ENCODE measurements at places on chromosomes 2 and 18. TPM values are rescaled to one million over a fixed set of nuclear protein-coding genes. Genes with fewer than 3 reads are reported as not detected.

Gene PLCD4
- 0.57 TPM for total RNA-seq

Gene REG1B
- total RNA-seq = not detected

Gene UBXN4
- 64.4 TPM for total RNA-seq

Gene STPG4
- 0.14 TPM for total RNA-seq

Gene PRSS56
- total RNA-seq = 0.19 TPM

Gene PCARE
- total RNA-seq = 0.09 TPM

Gene IL1F10
- total RNA-seq = not detected

Gene EVX2
- total RNA-seq = not detected

Gene CRACDL
- 1.9 TPM for total RNA-seq

Gene CCDC141
- total RNA-seq = 5.8 TPM

Gene GALR1
- total RNA-seq = 0.05 TPM

Gene ACADL
- total RNA-seq = 0.99 TPM

DNA sequence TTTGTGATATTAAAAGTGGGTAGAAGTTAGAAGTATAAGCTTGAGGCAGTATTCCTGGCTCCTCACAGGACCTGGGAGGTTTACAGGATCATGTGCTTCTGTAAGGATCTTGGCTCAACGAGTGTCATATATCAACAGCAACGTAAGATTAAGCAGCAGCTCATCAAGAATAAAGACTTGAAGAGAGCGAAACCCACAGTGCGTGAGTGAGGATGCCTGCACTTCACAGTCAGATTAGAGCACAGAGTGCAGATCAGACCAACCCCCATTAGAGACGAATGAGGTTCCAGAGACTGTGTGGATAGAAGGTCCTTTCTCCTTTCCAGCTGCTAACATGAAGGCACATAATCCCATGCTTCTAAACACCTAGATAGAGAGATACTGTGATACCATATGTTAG lies 1656.7 kb upstream of the NXPH2 start:
- DNase-seq = no peak

DNA sequence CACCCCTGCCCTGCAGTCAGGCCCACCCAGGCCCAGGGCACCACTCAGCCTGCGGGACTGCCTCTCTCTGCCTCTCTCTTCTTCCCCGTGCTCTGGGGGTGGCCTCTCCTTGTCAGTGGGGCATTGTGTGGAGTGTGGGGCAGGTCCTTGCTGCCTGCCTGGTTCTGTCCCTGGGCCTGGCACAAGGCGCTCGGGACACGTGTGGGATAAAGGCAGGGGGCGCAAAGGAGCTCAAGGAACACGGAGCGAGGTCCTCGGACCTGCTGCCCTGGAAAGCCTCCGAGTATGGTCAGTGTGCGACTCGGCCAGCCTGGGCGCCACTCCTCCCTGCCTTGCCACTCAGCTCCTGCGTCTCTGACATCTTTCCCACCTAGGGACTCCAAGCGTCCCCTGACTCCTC lies 262.2 kb downstream of the HDAC4 start:
- no peak for DNase-seq

DNA sequence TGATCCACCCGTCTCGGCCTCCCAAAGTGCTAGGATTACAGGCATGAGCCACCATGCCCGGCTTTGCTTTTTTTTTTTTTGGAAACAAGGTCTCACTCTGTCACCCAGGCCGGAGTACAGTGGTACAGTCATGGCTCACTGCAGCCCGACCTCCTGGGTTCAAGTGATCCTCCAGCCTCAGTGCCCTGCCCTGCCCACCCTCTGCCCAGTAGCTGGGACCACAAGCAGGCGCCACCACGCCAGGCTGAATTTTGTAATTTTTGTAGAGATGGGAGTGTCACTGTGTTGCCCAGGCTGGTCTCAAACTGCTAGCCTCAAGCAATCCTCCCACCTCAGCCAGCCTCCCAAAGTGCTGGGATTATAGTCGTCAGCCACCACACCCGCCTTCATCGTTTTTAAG lies 11.6 kb upstream of the PSD4 start:
- DNase-seq = no peak

DNA sequence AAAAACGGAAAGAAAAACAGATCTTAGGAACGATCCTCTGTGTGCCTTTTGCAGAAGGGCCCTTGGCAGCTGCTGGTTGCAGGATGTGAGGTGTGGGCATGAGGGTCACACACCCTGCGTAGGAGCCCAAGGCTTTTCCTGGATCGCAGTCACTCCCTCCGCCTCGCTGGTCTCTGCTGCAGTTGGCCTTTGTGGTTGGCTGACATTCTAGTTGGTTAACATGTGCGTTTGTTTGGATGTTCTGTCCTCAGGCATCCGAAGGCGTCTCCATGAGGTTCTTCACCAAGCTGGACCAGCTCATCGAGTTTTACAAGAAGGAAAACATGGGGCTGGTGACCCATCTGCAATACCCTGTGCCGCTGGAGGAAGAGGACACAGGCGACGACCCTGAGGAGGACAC lies 61.7 kb downstream of the INPP5D start:
- DNase-seq = no peak

GRCh38 chr2:40048506-40048905 lies 269.4 kb upstream of the THUMPD2 start:
- DNase-seq = no peak

DNA sequence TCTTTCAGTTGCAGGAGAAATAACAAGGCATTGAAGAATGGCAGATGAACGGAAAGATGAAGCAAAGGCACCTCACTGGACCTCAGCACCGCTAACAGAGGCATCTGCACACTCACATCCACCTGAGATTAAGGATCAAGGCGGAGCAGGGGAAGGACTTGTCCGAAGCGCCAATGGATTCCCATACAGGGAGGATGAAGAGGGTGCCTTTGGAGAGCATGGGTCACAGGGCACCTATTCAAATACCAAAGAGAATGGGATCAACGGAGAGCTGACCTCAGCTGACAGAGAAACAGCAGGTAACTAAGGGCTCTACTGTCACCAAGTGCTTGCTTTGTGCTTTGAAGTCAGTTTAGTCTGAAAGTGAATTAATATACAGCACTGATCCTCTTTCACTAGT lies 118.5 kb upstream of the UNC80 start:
- no peak for DNase-seq

GRCh38 chr18:24734058-24734457 lies 273.6 kb downstream of the HRH4 start:
- peak; percentile 6 for DNase-seq

DNA sequence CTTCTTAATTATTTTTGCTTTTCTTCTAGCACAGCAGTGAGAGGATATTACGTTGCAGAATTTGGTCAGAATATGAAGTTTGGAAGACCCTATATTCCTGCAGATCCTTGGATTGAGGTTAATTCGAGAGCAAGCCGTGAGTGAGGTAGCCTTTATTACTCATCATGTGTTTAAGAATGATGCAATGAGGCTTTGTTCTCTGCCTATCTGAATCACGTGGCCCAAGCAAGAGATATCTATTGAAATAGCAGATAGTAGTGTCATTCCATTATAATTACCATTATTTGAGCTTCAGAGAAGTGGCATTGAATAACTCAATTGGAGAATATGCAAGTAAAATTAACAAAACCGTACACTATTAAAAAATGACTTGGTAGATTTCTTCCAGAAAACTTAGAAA lies 641.1 kb downstream of the TMEM182 start:
- DNase-seq = no peak

- DNase-seq = no peak
Observed at GRCh38 chr2:48844417-48845155, 89.1 kb upstream of the LHCGR start.

DNA sequence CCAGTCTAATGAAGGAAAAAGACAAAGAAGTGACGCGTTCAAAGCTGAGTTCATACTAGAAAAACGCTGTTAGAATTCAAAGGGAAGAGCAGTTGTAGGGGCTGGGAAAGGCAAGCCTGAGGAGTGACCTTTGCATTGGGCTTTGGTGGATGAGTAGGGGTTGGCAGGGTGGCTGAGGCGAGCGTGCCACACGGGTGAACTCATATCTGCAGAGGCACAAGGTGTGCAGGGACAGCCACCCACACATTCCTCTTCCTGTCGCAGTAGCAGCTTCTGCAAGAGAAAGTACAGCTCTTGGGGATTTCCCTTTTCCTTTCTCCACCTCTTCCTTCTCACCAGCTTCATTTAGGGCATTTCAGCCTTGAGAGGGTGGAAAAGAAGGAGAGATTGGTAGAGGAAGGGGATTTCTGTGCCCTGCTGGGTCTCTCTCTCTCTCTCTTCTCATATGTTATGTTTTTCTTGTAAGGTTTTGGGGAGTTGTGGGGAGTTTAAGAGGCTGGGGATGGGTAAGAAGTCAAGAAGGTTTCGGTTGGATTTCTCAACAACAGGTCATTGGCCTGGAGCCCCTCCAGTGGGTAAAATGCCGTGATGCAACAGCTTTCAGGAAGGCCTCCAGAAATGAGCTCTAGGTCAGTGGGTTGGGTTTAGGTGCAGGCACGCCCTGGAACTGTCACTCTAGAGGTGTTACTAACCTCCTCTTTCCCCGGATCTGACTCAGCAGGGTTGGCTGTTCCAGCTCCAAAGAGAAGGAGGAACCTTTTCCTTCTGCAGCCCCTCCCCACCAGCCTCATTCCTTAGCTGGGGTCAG lies 40.1 kb downstream of the ODC1 start:
- peak; percentile 55 for DNase-seq

GRCh38 chr2:190123956-190124355 lies 61.4 kb upstream of the MSTN start:
- no peak for DNase-seq

DNA sequence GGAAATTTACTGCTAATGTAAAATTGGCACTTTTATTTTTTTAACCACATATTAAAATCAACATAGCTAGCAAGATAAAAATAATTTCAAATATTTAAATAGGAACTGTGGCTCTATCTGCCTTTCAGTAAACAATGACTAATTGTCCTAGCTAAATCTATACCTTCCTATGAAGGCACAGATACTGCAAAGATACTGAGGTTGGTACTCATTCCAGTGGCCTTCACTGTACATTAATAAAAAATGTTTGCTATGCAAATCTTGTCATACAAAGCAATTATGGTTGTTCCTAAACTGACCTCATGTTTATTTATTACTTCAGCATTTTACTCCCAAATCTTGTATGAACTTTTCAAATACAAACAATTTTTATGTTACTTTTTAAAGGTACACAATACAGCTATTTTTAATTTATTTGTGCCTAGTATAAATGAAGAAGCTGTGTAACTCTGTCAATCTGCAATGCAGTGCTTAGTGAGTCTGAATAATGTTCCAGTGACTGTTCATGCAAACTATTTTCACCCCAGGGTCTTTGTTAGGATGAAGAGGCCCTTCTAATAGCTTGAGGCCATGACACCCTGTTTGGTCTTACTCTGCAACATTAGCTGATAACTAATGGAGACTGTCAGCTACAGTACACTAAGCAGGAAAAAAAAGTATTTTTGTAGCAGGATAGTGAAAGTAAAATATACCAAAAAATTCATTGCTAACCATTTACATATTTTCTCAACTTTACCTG lies 9.3 kb upstream of the ERBB4 start:
- no peak for DNase-seq

DNA sequence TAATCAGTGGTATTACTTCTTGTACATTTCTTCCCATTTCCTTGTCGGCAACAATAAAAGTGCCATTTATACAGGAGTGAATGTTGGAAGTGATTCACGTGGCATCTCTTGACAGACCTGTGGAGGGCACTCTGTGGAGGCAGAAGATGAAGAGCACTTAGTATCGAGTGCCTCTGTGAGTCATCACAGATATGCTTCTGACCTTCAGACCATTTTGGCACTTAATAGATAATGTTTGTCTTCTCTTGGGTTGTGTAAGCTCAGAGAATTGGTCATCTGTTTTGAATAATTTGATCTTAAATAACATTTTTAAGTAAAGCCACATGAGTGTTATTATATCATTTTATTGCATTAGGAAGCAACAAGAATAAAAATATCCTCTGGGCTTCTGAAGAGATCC lies 305.5 kb downstream of the PTPRM start:
- DNase-seq = no peak

GRCh38 chr18:54127759-54128378 lies 96.6 kb downstream of the MBD2 start:
- DNase-seq = no peak
